ENCODE measurements at places on chromosomes 3 and 15.

GRCh38 chr15:93932164-93932776 is 299.1 kb upstream of the MCTP2 start:
- no peak for DNase-seq

GRCh38 chr3:193960487-193961274 is 175.3 kb upstream of the HES1 start:
- no peak for DNase-seq

- no peak for DNase-seq
Observed at GRCh38 chr3:35385271-35385670, 254.1 kb upstream of the ARPP21 start.

- no peak for DNase-seq
Observed at GRCh38 chr15:67834581-67835296, 5.1 kb downstream of the RNU6-1 start.

DNA sequence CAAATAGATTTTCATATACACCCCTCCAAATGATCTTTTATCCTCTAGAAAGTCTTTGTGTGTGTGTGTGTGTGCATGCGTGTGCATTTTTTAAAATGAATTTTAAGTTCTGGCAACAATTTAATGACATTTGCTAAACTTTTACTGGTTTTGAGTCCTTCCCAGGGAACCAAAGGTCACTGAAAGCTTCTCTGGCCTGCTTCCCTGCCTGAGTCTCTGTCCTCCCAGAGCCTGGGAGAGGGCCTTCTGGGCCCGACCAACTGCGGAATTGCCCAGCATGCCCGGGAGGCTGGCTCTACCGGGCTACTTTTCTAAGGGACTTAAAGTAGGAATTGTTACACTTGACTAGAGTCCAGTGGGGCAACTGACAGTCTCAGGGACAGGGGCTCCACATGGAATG is 7.4 kb upstream of the RBPMS2 start:
- no peak for DNase-seq

DNA sequence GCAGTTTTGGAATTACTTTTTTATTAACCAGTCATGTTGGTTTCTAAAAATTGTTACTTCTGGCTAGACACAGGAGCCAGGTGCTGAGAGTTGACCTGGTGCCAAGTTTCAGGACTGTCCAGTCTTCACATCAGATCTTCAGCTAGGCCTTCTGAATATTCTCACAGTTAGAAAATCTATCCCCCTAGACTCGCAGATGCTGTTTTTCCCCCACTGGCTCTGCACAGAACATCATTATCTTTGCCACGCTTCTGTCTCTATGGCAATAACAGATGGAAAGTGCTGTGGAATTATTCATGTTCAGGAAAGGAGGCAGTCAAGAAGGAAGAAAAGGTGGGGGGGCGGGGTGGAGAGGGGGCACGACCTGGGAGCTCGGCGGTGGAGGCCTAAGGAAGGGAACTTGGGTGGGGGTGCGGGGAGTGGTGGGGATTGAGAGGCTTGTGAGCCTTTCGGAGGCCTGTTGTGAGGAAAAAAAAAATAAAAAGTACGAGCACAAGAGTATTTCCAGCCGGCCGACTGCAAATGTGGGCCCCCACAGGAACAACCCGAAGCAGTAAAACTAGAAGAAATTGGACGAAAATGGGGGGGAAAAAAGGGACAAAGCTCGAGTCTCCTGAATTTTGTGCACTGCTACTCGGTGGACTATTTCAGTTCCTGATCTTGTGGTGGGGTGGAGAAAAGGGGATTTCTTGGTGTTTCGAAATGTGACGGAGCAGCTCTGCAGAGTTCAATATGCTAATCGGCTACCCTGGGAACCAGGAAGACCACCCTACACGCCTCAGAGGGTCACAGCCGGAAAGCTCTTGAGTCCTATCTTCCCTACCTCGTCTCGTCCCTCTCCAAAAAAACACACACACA is 1.5 kb upstream of the SKIL start:
- DNase-seq, result peak; percentile 69

- DNase-seq, result no peak
Observed at GRCh38 chr3:22263042-22263441, 512.0 kb upstream of the ZNF385D start.

DNA sequence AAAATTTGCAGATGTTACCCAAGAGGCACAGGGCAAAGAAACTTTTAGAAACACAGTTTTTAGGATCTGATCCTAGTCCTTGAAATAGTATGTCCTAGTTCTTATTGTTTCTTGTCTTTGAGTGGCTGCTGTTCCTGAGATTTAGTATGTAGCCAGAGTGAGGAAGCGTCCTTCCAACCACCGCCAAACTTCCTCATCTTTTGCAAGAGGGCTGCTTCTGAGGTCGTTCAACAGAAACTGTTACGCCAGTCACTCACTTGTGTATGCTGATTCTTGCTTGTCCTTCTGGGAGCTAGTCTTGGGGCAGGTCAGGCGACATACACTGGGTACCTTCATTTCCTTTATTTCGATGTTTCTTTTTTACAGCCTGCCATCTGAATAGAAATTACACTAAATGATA is 577.3 kb upstream of the ZNF717 start:
- DNase-seq, result no peak

- DNase-seq, result peak; percentile 5
Observed at GRCh38 chr3:172464306-172464705, 16.1 kb upstream of the GHSR start.

- no peak for DNase-seq
Observed at GRCh38 chr3:123871946-123872345, 12.2 kb downstream of the MYLK start.

- DNase-seq, result no peak
Observed at GRCh38 chr3:10224794-10225665, 23.2 kb upstream of the TATDN2 start.

GRCh38 chr15:76035593-76035992 is 23.4 kb upstream of the NRG4 start:
- DNase-seq, result no peak

GRCh38 chr15:39479911-39480310 is 101.0 kb upstream of the THBS1 start:
- DNase-seq, result no peak

DNA sequence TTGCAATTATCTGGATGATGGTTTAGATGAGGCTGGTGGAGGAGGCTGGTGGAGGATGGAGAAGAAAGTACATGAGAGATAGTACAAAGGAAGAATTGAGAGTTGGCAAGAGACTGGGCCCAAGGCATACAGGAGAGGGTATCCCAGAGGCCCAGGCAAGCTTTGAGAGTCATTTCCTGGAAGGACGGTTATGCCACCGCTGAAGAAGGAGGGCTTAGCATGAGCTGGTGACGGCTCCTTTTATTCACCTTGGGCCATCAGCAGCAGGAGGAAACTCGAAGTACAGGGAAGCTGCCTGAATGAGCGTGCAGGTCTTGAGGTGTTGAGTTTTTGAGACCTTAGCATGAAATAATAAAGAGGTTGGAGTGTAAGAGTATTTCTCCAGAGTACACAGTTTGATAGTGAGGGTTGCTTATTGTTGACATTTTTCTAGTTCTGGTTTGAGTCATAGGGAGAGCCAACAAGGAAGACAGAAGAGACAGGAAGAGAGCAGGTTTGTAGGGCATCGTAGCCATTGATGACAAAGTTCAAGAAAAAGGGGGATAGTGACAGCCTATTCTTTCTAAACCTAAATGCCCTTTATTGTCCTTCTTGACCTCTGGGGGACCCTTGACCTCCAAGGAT is 13.8 kb downstream of the THSD4 start:
- no peak for DNase-seq

- DNase-seq, result no peak
Observed at GRCh38 chr3:73068419-73068818, 7.0 kb downstream of the EBLN2 start.

DNA sequence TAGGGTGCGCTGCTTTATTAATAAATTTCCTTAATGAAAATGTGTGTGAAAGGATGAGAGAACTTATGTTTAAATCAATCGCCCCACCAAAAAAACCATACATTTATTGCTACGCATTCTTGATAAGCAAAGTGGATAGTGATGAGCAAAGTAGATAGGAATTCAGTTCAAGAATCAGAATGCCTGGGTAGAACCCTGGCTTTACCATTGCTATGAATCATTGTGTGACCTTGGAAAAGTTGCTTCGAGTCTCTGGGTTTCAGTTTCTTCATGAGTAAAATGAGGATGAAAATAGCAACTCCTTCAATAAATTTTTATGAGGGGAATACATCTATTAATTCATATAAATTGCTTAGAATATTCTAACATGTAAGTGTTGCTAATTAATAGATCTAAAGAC is 2.6 kb upstream of the ALCAM start:
- DNase-seq, result no peak

- DNase-seq, result no peak
Observed at GRCh38 chr15:45129651-45130129, at the start of the genes DUOX1 and DUOXA1. Gene DUOX1, plus strand, starts transcription at chr15:45129994. Its CDS starts 1,973 bp downstream, at chr15:45131967. Gene DUOXA1, minus strand, starts transcription at chr15:45129879. Its CDS starts 6,865 bp downstream, at chr15:45123014.

GRCh38 chr3:54853573-54854404 is 74.1 kb downstream of the LRTM1 start:
- DNase-seq, result peak; percentile 38

- DNase-seq, result no peak
Observed at GRCh38 chr15:65101891-65102708, 12.9 kb downstream of the UBAP1L start.

GRCh38 chr3:1848935-1849334 is 249.7 kb upstream of the CNTN4 start:
- no peak for DNase-seq

Data from NCI-H2171 (cell line).